ENCODE measurements at places on chromosomes 11 and 22.

- no peak for DNase-seq
Measured at GRCh38 chr11:93072229-93072914, 102.9 kb downstream of the MTNR1B start.

GRCh38 chr22:19710769-19711106 lies 3.6 kb upstream of the SEPTIN5 start:
- DNase-seq: no peak

GRCh38 chr11:43942662-43943371 lies 380 bp downstream of the C11orf96 start:
- no peak for DNase-seq

- no peak for DNase-seq
Measured at GRCh38 chr11:120907971-120908370, 115.9 kb upstream of the TBCEL start.

DNA sequence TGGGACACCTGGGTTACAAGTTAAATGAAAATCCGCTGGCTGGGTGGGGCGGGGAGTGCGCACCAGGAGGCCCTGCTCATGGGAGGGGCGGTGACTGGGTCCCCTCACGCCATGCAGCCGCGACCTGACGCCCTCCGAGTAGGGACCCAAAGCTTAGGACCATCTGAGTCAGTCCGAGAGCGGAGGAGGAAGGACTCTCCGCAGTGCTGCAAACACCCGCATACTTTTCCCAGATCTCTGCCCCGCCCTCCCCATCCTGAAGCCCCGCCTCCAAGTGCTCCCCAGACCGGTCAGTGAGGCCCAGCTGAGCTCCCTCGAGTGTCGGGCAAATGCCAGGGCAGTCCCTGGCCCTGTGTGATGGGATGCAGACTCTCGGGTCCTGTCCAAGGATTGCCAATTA lies 6.6 kb upstream of the FLI1 start:
- no peak for DNase-seq

Measured in stimulated activated CD4-positive, alpha-beta T cell treated with anti-CD3 and anti-CD28 coated beads, Interleukin-12 subunit alpha, Interleukin-12 subunit beta, amount 100 ng/mL, for 24 hours (primary cell).